H1 (cell line): ENCODE measurements at places on chromosomes 7 and 10.

DNA sequence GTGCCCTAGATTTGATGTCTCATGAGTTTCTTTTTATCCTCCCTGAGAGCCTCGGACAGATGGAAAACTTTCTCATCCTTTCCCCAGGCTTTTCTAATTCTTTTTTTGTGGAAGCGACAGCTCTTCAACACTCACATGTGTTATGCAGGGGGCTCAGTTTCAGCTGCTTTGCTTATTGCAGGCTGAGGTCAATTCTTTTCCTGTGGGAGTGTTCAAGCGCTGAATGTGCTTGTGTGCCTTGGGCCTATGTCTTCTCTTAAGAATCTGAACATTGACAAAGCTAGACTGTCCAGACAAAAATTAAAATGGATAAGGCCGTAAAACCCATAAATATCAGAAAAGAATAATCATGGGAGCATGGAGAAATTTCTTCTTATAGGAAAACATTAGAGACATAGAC lies 125.2 kb upstream of the STEAP4 start:
- no peak overlapping the region for H3K4me3 ChIP-seq
- H3K4me1 ChIP-seq: no peaks in the 10 kb centered on the region
- H3K27ac ChIP-seq: no peak overlapping the region
- H3K27me3 ChIP-seq: no peaks in the 10 kb centered on the region
- DNase-seq: no peak

DNA sequence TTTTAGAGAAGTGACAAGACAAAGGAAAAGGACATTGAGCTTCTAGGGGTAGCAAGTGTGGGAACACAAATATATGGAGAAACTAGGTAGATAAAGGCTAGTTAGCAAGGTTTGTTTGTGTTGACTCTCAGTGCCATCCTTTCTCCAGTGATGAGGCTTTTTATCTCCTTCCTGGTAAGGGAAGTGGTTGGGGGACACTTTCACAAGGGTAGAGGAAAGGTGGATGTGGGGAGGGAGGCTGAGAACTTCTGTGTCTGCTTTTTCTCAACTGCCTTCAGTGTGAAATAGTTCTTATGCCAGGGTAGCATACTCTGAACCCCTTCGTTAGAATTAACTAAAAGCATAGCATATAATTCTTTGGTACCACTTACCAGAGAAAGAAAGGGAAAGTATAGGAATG lies 93.0 kb upstream of the STRIP2 start:
- H3K27ac ChIP-seq: no peak overlapping the region
- H3K4me3 ChIP-seq: no peak overlapping the region
- H3K27me3 ChIP-seq: no peaks in the 10 kb centered on the region
- no peak for DNase-seq
- H3K36me3 ChIP-seq: no peaks in the 10 kb centered on the region

DNA sequence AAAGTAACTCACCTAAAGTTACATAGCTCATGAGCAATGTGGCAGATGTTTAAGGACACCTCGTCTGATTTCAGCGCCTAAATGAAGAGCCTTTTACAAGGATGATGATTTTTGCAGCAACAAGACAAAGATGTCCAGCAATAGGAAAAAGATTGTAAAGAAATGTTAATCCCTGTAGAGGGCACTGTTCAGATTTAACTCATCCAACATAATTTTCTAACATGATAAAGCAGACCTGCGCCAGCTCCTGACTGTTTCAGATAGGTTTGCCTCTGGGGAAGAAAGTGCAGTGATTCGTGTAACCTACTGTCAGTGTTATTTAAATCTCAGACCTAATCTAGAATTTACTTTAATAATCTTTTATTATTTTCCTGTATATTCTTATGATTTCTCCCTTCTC lies 595.2 kb downstream of the AUTS2 start:
- H3K27me3 ChIP-seq: no peaks in the 10 kb centered on the region
- no peaks in the 10 kb centered on the region for H3K4me1 ChIP-seq
- DNase-seq: no peak
- no peak overlapping the region for H3K27ac ChIP-seq
- no peak overlapping the region for H3K4me3 ChIP-seq
- H3K36me3 ChIP-seq: no peaks in the 10 kb centered on the region

DNA sequence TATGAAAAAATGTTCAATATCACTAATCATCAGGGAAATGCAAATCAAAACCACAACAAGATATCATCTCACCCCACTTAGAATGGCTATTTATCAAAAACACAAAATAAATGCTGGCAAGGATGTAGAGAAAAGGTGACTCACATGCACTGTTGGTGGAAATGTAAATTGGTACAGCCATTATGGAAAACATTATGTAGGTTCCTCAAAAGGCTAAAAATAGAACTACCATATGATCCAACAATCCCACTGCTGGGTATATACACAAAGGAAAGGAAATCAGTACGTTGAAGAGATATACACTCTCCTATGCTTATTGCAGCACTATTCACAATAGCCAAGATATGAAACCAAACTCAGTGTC lies 50.2 kb downstream of the CDK1 start:
- H3K4me3 ChIP-seq: no peak overlapping the region
- no peak overlapping the region for H3K27ac ChIP-seq
- no peaks in the 10 kb centered on the region for H3K36me3 ChIP-seq

- H3K36me3 ChIP-seq: no peaks in the 10 kb centered on the region
- H3K4me3 ChIP-seq: no peak overlapping the region
- peaks cover 9% of the 10 kb centered on the region for H3K4me1 ChIP-seq
These were observed 535.6 kb upstream of the GHITM start for GRCh38 chr10:83603708-83604107.
